ENCODE measurements at places on chromosomes 7 and 10.
A peak's percentile ranks its signal among the peaks of the same experiment; 100 is the strongest.

GRCh38 chr10:7258948-7259523, 151.8 kb downstream of the SFMBT2 start:
- DNase-seq, result no peak

- no peak for DNase-seq
Observed at GRCh38 chr10:13891128-13892000, 304.6 kb downstream of the PRPF18 start.

GRCh38 chr7:82109288-82109687, 334.3 kb downstream of the CACNA2D1 start:
- DNase-seq, result no peak

DNA sequence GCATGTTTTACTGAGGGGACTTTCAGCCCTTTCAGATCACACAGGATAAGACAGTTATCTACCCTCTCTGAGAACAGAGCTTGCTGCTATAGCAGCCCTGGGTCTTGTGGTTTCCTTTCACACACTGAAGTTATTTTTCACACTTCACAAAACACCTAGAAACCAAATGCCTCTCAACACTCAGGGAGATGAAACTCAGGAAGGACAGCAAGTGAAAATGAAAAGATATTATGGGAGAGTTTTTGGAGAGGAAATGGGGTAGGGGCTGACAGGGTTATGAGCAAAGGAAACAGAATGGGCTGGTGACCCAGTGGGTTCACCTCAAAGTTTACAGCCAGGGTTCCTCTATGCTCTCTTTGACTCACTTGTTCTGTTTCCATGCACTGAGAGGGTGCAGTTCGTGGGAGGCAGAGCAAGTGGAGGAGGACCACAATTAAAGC, 17.0 kb upstream of the GIMAP2 start:
- no peak for DNase-seq

DNA sequence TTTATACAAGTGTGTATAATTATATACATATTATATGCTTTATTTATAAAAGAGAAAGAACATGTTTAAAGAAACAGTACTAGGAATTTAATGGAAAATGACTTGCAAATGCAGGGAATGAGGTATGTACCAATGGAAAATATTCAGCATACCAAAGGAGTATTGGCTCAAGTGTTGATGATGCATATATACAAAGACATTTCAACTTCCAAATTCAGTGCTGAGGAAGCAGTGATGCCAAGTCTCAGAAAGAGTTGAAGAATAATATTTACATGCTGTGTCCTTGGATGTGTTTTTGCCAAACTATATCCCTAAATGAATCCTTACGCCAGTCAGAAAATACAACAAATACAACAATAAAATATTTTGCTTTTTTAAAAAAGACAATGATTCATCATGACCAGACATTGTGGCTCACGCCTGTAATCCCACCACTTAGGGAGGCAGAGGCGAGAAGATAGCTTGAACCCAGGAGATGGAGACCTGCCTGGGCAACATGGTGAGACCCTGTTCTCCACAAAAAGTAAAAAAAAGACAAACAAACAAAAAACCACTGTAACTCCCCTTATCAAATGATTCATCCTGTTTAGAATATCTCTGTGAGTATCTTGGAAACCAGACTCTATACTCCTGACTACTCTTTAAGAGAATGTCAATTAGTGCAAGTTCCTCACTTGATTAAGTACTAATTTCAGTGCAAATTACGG, 157.2 kb downstream of the CHRM2 start:
- DNase-seq, result no peak

GRCh38 chr10:130487566-130487965, 351.4 kb downstream of the GLRX3 start:
- no peak for DNase-seq

DNA sequence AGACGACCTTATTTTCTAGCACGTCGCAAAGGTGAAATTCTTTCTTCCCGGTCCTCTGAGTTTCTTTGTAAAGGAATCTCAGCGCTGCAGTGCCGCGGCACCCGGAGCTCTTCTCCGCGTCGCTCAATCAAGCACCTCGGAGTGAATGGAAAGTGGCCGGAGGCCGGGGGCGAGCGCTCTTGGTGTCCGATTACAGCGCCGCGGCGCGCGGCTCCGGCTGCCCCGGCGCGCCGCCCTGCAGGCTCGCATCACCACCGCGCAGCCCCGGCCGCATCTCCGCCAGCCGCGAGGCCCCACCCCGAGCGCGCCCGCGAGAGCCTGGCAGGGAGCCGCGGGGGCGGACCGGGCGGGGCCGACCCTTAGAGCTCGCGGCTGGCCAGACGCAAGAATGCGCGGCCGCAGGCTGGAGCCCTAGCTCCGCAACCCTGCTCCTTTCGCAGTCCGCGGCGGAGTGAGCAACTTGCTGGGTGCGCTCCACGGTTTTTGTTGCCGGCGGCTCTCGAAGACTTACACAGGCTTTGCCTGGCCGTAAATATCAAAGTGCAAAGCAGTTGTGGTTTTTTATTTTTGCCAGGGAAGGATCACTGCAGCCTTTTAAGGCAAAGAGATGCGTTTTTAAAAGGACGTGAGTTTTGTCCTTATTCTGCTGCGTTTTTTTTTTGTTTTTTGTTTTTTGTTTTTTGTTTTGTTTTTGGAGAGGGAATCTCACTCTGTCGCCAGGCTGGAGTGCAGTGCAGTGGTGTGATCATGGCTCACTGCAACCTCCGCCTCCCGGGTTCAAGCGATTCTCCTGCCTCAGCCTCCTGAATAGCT, at the start of gene SEMA3C:
TSS of gene SEMA3C (minus strand) at position 143 of the 813 bp plus-strand sequence. CDS start 2,270 bp downstream, outside the sequence.
- peak; percentile 66 for DNase-seq

DNA sequence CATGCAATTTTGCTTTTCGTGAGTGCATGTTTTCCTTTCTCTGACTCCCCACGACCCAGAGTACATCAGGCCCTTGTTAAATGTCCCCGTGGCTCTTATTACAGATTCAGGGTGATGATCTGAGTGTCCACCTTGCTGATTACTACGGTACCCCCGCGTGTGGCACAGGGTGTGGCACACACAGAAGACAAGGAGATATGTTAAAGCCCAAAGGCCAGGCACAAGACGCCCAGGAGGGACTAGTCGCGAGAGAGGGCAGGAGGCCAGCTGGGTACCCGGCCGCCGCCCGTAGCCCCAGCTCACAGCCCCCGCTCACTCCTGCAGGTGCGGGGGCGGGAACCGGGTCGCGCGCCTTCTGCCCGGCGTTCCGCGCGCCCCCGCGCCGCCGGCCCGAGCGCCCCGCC, 281 bp upstream of the EXOC6 start:
- DNase-seq, result no peak

DNA sequence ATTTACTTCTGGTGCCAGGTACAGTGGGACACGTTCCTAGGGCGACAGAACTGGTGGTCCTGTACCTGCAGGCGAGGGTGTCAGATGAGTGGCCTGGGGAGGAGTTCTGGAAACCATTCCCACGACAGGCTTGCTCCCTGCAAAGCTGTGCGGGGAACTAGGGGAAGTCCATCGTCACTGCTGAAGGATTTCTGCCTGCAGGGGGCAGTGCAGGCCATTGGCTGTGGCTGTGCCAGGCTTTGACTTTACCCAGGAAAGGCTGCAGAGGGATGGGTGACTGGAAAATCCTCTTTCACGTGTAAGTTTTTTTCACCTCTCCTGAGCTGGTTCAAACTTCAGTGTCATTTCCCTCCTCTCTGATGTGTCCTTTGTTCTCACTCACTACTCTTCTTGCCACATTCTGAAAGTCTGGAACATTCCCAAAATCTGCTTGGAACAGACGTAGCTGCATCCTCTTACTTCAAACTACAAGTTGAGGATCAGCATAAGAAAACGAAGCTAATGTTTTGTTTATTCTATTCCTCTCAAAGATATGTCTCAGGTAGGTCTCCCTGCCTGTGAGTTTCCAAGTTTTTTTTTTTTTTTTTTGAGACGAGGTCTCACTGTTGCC, 126.5 kb downstream of the SH2D4B start:
- DNase-seq, result peak; percentile 9

DNA sequence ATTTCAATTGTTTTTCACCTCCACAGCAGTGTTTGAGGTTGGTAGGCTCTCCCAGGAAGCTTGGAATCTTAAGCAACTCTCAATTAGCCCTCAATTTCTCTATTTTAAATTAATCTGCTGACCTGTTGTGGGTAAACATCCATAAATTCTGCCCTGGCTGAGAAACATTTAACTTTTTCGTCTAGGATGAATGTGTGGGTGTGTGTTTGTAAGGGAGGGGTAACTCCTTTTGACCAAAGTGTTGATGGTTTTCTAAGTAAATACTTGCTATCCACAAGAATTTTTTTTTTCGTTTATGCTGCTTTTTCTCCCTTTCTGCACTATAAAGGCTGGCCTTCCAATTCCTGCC, 973 bp downstream of the PPP3CB start:
- DNase-seq, result peak; percentile 8

DNA sequence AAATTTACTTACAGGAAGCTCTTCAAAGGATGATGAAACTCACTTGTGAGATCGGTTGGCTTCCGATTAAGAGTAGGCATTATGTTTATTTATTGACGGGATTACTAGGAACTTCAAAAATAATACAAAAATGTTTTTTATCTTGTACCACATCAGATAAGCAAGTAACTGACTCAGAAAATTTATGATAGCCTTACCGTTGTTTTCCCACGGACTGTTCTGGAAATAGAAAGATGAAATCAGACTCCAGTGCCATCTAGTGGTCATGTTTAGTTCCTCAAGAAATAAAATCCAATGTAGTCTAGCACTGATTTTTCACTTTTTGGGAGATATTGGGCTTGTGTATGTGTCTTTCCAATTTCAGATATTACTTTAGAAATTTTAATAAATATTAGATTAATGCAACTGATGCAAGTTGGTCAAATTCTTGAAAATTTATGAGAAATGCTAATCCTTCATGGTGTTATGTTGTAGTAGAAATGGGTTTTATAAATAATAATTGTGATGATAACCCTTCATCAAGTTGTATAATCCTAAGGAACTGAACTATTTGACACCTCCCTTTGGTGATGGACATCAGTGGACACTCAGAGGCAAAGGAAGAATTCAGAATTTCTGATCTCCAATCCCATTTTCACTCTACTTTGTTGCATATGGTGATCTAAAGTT, 168.8 kb downstream of the TMEM26 start:
- DNase-seq, result no peak

DNA sequence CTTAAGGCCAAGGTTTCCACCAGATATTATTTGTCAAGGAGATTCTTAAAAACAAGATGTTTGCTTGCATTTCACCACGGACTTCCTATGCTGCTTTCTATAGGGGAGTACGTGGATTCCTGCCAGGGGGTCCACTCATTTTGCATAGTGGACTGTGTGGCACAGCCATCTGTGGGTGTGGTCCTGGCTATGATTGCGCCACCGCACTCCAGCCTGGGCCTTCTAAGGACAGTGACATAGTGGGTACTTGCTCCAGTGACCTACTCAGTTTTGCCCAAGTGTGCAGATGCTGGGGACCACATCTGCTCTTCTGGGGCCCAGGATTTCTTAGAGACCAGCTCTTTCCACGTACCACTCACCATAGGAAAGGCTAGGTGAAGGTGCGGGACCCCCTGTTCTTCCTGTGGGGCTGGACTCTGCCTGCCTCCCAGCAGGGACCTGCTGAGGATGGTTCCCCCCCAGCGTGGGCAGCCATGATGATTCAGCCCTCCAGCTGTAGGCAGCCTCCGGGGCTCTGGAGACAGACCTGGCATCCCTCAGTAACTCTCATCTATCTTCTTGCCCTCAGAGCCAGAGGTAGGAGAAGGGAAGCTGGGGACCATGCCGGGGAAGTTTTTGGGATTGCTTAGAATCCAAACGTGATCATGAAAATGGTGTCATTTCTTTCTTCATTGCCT, 42.9 kb downstream of the HK1 start:
- DNase-seq, result no peak

- DNase-seq, result no peak
Observed at GRCh38 chr7:157928171-157928794, 591.5 kb downstream of the DNAJB6 start.

GRCh38 chr10:61112771-61113170, 168.8 kb upstream of the RHOBTB1 start:
- DNase-seq, result no peak

- DNase-seq, result no peak
Observed at GRCh38 chr10:88086187-88086960, 222.9 kb downstream of the PTEN start.

All from GM04503 (cell line).